Ecto neural progenitor cell (in vitro differentiated cells): ENCODE measurements at places on chromosomes 16 and 17.

- DNase-seq: peak; percentile 15
Measured at GRCh38 chr16:83878838-83879237, 20.1 kb upstream of the MLYCD start.

GRCh38 chr16:81717662-81718189, 61.4 kb upstream of the PLCG2 start:
- no peak for DNase-seq

GRCh38 chr17:42442196-42442565, 16.5 kb upstream of the ATP6V0A1 start:
- no peak for DNase-seq

DNA sequence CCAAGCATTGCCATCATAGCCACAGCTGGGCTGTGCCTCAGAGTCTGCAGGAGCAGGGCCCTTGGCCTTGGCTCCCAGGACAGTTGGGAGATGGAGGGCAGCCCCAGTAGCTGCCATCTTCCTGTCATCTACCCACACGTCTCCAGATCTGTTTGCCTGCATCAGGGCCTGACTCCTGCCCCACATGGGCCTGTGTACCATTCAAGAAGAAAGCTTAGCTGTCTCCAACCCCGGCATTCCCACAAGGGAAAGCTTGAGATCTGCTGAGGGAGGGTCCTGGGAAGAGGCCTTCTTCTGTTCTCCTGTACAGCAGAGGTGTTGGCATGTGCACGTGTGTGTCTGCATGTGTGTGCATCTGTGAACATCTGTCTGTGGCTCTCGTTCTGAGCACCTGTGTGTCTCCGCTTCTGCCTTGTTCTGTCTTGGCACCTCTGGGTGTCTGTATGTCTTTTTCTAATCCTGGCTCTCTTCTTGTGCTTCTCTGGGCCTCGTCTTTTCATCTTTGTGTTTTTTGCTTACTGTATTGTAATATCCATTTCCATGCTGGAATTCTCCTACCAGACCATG, 122.2 kb downstream of the MRM1 start:
- peak; percentile 50 for DNase-seq

DNA sequence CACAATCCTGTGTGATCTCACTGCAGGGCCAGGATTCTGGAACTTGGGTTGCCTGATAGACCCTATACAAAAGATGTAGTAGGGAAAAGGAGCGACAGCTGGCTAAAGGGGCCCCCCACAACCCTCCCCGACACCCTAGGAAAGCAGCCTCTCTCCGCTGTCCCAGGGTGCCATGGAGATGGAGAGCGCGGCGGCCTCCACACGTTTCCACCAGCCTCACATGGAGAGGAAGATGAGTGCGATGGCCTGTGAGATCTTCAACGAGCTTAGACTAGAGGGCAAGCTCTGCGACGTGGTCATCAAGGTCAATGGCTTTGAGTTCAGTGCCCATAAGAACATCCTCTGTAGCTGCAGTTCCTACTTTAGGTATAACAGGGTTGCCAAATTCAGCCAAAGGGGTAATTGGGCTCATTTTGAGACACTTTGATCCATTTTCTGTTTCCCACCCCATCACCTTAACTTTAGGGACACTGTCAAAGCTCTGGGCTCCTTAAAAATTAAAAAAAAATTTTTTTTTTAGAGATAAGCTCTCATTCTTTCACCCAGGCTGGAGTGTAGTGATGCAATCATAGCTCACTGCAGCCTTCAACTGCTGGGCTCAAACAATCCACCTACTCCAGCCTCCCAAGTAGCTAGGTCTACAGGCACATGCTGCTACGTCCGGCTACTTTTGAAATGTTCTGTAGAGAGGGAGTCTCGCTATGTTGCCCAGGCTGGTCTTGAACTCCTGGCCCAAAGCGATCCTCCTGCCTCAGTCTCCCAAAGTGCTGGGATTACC, at the start of gene KLHL10:
TSS of gene KLHL10 (plus strand) at position 65 of the 778 bp plus-strand sequence. CDS start at position 173, 108 bp downstream.
- no peak for DNase-seq

GRCh38 chr17:46038937-46039336, 39.9 kb downstream of the STH start:
- no peak for DNase-seq

GRCh38 chr16:55671206-55671973, 15.6 kb downstream of the SLC6A2 start:
- DNase-seq: no peak

DNA sequence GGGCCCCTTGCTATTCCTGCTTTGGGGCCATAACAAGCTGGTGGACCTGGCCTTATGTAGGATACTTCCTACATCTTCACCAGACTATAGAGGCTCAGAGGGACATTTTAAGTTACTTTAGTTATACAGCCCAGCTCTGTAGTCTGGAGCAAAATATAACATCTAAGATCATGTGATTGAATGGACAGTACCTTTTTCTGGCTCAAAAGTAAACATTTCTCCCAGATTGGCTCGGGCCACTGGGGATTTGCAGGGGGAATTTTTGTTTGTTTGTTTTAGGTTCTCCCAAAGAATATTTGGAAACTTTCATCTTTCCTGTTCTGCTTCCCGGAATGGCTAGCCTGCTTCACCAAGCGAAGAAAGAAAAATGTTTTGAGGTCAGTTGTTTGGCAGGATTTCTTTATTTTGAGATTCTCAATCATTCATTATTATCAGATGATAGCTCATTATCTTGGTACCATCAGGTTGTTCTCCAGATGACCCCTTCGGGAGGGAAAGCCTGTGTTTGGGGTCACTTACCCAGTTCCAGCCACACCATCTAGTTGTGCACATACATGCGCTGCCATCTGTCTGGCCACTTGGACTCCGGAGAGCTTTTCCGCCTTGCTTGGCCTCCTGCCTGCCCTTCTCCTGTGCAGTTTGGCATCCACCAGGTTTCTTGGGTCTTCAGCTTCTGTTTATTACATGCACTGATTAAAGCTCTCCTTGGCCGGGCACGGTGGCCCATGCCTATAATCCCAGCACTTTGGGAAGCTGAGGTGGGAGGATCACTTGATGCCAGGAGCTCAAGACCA, 17.2 kb downstream of the IQCK start:
- DNase-seq: no peak

GRCh38 chr16:3837851-3838586, 42.5 kb downstream of the CREBBP start:
- DNase-seq: no peak

GRCh38 chr17:77877646-77878355, 80.7 kb upstream of the TNRC6C start:
- DNase-seq: no peak

GRCh38 chr16:69182730-69183416, 4.1 kb upstream of the SNTB2 start:
- no peak for DNase-seq

DNA sequence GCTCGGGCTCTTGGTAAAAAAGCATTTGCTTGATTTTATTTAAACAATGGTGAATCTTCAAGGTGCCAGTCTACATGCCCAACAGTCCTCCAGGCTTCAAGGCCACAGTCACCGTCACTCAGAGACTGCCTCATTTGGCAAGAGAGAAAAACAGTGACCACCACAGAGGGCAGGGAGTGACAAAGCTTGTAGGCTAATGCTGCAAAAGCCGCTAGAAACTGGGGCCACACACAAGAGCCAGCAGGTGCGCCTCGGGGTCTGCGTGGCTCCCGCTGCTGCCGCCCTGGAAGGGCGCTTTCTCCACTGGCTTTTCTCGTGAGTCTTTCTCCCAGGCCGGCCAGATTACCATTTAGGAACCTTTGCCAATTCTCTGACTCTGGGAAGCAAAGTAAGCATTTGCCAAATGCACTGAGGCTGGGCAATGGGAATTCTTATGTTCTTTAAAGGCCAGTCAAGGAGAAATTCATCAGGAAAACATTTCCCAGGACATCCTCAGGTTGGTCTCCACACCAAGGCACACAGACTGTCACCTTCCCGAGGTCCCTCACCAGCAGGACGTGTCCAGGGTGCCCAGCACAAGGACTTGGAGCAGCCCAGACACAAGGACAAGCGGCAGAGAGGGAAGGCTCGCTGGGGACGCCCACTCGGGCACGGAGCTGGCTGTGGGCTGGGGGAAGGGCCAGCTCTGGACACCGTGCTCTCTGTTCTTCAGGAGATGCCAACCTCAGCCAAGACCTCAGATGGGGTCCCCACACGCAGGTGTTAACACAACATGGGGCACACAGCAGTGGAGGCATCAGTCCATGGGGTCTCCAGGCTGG, 12.5 kb upstream of the C16orf95 start:
- no peak for DNase-seq

DNA sequence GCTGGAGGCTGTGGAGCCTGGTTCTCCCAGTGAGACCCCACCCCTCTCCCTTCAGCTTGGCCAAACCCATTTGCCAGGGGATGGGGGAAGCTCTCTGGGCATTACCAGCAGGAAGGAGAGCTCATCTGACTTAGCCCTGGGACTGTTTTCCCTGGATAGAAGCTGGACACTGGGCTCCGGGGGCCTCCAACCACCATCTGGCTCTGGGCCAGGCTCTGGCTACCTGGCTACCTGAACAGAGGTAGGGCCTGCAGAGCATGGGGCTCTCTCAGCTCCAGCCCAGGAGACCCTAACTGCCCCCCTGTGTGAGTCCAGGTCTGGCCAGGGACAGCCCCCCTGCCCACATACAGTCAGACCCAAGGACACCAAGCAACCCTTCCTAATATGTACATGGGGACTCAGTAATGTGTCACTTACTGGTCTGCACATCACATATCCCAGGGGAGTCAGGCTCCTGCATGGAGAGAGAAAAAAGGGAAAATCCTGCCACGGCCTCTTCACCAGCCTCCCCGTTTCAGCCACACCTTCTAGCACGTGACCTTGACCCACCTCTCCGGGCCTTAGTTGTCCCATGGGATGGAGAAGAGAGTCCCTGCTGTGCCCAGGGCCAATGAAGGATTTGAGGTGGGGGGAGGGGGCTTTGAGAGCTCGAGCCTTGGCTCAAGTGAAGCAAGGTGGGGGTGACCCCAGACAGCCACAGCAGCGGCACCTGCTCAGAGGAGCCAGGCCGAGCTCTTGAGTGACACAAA, 13.8 kb downstream of the CNGB1 start:
- DNase-seq: no peak

- DNase-seq: no peak
Measured at GRCh38 chr16:81708266-81709015, 70.7 kb upstream of the PLCG2 start.

GRCh38 chr17:67238991-67239390, 6.0 kb downstream of the HELZ start:
- no peak for DNase-seq

- no peak for DNase-seq
Measured at GRCh38 chr16:17633181-17633951, 162.6 kb upstream of the XYLT1 start.

GRCh38 chr17:64968652-64969501, 49.6 kb upstream of the LRRC37A3 start:
- DNase-seq: peak; percentile 12

GRCh38 chr16:49936791-49937190, 80.9 kb upstream of the ZNF423 start:
- no peak for DNase-seq

DNA sequence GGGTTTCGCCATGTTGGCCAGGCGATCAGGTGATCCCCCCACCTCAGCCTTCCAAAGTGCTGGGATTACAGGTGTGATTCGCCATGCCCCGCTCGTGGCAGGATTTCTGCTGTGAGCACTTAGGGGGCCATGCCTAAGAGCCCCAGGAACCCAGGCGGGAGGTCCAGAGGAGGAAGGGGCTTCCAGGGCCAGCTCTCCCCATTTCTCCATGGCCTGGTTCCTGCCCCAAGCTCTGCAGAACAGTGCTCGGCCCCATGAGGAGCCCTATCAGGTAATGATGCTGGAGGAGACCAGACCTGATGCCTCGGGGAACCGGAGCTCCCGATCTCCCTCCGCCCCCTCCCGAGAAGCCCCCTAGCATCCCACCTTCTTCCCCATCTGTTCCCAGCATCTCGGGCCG, 53.6 kb downstream of the RMI2 start:
- no peak for DNase-seq

DNA sequence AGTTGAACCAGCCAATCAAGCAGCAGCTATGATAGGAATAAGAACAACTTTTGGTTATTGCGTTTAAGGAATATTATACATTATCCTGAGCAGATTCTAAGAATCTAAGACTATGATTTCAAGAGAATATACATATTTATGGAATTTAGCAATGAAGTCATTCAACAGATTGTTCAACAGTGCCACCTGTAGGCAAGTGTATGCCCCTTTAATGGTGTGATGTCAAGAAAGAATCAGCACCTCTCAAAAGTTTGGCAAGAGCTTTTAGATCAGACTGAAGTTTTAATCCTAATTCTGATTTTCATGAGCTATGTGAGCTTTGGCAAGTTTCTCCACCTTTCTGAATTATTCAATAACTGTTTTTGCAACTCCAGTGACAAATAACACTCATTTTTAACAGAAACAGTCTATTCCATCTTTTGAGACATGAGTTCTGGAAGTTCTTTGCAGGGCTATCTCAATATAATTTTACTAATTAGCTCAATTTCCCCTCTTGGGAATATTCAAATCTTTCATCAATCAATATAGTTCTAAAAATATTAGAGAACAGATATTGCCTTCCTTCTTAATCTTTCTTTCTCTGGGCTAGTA, 474.3 kb upstream of the TOM1L1 start:
- DNase-seq: no peak

DNA sequence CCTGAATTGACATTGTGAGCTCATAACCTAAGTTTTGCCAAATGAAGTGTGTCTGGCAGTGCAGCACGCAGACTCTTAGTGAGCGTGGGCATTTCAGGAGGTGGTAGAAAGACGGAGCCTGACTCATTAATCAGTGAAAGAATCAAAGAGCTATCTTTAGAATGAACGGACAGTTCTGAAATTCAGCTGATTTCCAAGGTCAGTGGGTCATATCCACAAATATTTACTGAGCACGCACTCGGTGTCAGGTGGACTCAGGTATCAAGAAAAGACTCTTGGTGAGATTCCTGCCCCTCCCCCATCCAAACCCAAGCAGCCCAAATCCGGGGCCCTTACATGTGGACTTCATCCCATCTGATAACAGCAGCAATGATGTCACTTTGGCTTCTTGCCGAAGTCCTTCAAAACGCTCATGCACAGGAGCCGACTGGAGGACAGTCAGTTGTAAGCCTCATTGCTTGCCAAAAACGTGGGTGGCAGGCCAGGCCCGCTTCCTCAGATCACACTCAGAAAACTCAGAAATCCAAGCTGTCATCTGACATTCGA, 185.8 kb downstream of the HS3ST3A1 start:
- no peak for DNase-seq

DNA sequence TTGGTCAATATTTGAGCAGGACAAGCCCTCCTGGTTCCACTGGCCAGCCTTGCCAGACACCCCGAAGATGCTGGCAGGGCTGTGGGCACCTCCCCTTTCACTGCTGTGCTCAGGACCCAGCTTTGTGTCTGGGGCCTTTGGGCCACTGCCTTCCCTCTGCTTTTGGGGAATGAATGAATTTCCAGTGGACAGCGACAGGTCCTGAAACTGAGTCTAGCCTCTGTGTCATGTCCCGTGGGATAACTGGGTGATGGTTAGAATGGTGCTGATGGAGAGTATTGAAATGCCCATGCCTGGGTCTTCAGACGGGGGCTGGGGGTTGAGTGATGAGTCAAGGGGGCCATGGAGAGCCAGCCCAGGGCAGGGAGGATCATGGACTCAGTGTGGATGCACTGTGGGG, 135.8 kb downstream of the FOXL1 start:
- DNase-seq: no peak

GRCh38 chr16:51996516-51996915, 550.4 kb downstream of the TOX3 start:
- no peak for DNase-seq

GRCh38 chr17:77494664-77495435, 354.1 kb downstream of the SEC14L1 start:
- peak; percentile 92 for DNase-seq
